ENCODE measurements at places on chromosomes 4 and X.

- DNase-seq: no peak
Measured at GRCh38 chrX:103276581-103277002, at the start of gene TCEAL5. Gene TCEAL5, minus strand, starts transcription at chrX:103276750. Its CDS starts 2,187 bp downstream, at chrX:103274563.

GRCh38 chrX:49656533-49656932, 39.3 kb downstream of the PAGE1 start:
- no peak for DNase-seq

GRCh38 chr4:81237791-81238190, 22.8 kb upstream of the PRKG2 start:
- no peak for DNase-seq

DNA sequence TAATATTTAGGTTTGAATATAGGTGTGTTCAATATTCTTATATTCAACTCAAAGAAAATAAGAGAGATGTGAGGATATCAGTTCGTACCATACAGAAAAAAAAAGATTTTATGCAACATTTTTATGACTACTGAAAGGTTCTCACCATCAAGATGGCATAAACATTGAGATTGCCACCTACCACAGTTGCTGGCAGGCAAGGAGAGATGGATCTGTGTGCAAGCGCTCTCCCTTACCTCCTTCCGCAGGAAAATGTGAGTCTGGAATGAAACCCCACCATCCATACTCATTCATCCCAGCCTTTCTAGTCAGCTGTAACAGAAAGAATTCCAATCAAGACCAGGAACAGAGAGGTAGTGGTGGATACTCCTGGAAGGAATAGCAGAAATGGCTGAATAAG, 376.9 kb downstream of the PPP3CA start:
- no peak for DNase-seq

DNA sequence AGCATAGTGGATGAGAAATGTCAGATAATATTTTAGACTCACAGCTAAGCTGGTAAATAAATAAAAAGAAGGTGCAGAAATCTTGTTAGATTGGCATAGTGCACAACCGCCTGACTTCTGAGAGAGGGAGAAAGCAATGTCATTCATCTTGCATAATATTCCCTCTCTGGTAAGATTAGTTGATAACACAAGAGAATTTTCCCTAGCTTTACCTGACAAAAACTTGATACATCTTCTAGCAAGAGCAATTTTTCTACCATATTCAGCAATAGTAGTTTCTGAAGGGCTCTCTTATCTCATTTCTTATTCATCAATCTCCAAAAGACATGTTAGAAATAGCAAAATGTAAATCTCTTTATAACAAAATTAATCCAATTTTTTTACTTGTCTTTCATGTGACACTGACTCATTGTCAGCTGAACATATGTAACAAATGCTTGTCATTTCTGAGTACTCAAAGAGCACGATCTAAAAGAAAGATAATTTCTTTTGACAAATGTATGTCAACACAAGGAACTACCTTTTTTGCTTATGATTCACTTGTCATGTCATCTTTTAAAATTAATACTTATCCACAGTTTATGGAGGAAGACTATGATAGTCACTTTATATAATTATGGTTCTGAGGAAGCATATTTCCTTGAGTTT, 240.0 kb downstream of the ARAP2 start:
- no peak for DNase-seq

- DNase-seq: no peak
Measured at GRCh38 chr4:8368998-8369397, 71.5 kb downstream of the ACOX3 start.

GRCh38 chr4:620851-621261, 4.5 kb upstream of the PDE6B start:
- DNase-seq: no peak

GRCh38 chr4:84697159-84697558, 114.2 kb downstream of the CDS1 start:
- no peak for DNase-seq

GRCh38 chr4:101355767-101356702, 8.7 kb upstream of the PPP3CA start:
- DNase-seq: no peak

- DNase-seq: no peak
Measured at GRCh38 chrX:83934220-83934619, 73.3 kb downstream of the CYLC1 start.

Measured in hematopoietic multipotent progenitor cell treated with erythropoietin and hydrocortisone succinate and interleukin-3 and kit ligand, for 15 days (in vitro differentiated cells).